Activated naive CD4-positive, alpha-beta T cell treated with anti-CD3 and anti-CD28 coated beads for 36 hours (primary cell): ENCODE measurements at places on chromosomes 12 and 14. TPM values are rescaled to one million over a fixed set of nuclear protein-coding genes. Genes with fewer than 3 reads are reported as not detected.

TRHDE gene
- total RNA-seq: not detected

BIN2 gene
- total RNA-seq: 33.8 TPM

STAC3 gene
- total RNA-seq: 1.5 TPM

DBX2 gene
- total RNA-seq: not detected

DNA sequence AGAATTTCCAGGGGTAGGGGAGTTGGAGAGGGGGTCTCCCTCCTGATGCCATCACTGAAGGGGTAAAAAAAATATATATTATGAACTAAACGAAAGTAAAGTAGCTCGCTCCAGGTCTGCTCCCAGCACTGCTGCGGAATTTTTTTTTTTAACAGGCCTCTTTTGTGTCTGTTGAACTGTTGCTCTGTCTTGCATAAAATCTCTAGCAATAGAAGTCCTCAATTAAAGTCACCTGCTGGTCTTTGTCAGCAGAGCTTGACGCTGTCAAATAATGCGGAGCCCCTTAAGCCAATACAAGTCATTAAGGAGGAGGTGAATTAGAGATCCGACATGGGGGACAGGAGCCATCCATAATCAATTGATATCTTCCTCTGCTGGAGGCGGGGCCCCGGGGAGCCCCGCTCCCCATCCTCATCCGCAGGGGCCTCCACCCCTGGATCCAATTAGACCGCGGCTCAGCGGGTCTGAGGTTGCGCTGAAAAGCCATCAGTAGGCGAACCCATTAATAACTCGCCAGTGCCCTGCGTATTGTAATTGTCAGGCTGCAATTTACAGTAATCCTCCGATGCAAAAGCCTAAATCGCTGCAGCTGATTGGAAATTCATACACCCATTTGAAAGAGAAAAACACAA is 85.6 kb downstream of the DICER1 start:
- H3K4me3 ChIP-seq: no peak overlapping the region
- H3K4me1 ChIP-seq: no peaks in the 10 kb centered on the region
- H3K27me3 ChIP-seq: peaks cover 4% of the 10 kb centered on the region
- no peak overlapping the region for H3K27ac ChIP-seq
- DNase-seq: no peak
- no peaks in the 10 kb centered on the region for H3K36me3 ChIP-seq

DNA sequence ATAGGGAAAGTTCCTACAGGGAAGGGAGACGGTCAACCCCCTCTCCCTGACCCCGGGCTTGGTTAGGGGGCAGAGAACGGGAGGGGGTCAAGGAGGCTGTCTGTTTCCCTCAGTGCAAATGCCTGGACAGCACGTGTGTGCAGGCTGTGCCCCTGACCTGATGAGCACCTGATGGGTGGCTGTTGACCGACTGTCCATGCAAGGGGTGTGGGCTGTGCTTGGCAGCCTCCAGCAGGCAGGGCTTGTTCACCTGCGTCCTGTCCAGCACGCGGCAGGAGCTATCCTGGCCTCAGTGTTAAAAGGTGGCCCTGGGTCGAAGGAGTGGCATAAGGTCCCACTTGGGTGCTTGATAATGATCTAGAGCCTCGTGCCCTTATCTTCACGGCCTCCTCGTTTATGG is 221.0 kb downstream of the CACNA1C start:
- no peaks in the 10 kb centered on the region for H3K36me3 ChIP-seq
- H3K4me3 ChIP-seq: no peak overlapping the region
- no peak for DNase-seq
- H3K27me3 ChIP-seq: no peaks in the 10 kb centered on the region
- H3K4me1 ChIP-seq: no peaks in the 10 kb centered on the region

DNA sequence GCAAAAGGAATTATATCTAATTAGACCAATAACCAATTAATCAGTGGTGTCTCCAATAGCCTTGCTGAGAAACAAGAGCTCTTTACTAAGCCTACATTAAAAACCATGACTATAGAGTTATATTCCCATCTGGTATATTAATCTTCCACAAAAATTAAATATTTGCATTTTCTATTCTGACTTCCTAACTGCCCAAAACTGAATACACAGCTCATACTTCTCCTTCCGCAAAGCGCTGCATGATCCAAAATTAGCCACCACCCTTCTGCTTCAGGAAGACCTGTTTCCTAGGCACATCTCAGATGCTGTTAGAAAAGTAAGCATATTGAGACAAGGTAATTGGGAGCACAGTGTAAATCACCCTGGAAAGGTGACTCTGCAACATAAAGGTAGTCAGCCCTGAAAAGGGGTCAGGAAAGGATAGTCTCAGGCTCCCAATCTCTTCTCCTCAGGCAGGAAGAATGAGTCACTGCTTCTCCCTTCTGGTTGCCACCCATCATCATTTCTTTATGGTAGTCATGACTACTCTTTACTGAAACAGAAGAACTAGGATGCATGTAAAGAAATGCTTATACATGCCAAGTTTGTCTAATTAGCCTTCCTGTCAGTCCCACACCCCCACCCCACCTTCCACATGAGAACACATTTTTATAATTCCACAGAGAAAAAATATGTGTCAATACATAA is 54.3 kb downstream of the PLCZ1 start:
- no peaks in the 10 kb centered on the region for H3K4me1 ChIP-seq
- H3K36me3 ChIP-seq: no peaks in the 10 kb centered on the region
- no peaks in the 10 kb centered on the region for H3K27me3 ChIP-seq
- no peak for DNase-seq

GRCh38 chr14:71384007-71384845 is 477.0 kb downstream of the PCNX1 start:
- H3K36me3 ChIP-seq: peaks cover 5% of the 10 kb centered on the region
- no peaks in the 10 kb centered on the region for H3K27me3 ChIP-seq
- no peak overlapping the region for H3K27ac ChIP-seq
- DNase-seq: no peak
- peaks cover 24% of the 10 kb centered on the region for H3K4me1 ChIP-seq
- H3K4me3 ChIP-seq: no peak overlapping the region
